ENCODE measurements at places on chromosomes 1 and 21.
A peak's percentile ranks its signal among the peaks of the same experiment; 100 is the strongest.

GRCh38 chr1:198901266-198901665 lies 262.4 kb downstream of the PTPRC start:
- no peak for DNase-seq

- DNase-seq = no peak
Observed at GRCh38 chr1:164767752-164768402, 208.9 kb downstream of the PBX1 start.

DNA sequence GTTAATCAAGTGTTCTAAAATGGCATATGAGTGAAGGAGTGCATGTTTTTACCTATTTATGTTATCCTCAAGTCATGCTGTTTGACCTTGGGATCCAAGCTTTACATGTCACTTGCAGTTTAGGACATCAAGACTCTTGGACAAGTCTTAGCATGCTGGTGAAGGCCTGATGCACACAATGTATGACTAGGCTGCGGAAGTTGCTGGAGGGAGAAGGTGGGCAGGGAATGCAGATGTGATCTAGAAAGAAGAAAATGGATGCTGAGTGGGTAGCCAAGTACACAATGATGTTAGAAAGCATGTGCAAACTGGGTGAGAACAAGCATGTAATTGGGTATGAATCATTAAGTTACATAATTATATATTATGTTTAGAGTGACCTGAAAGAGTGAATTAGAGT lies 301.8 kb downstream of the BRINP2 start:
- DNase-seq = no peak

- DNase-seq = no peak
Observed at GRCh38 chr1:204084247-204084772, 11.4 kb downstream of the SOX13 start.

GRCh38 chr1:101183388-101183699 lies 53.5 kb upstream of the S1PR1 start:
- DNase-seq = no peak

GRCh38 chr1:226512076-226512728 lies 36.4 kb upstream of the STUM start:
- no peak for DNase-seq

GRCh38 chr1:3112526-3112925 lies 43.5 kb downstream of the PRDM16 start:
- no peak for DNase-seq

DNA sequence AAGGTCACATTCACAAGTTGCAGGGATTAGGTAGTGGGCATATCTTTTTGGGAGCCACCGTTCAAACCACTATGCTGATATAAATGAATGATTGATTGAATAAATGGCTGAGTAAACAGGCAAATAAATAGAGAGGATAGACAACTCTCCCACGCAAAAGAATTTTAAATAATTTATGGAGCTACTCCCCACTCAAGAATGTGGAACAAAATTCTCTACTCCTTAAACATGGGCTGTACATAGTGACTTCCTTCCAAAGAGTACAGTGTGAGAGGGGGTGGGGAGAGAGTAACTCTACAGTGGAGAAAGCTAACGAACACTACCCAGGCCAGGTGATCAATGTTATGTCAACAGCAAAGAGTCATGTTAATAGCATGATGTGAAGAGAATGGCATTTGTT lies 40.7 kb downstream of the KRTAP19-8 start:
- DNase-seq = no peak

- DNase-seq = no peak
Observed at GRCh38 chr1:83104558-83104957, 894.4 kb downstream of the TTLL7 start.

DNA sequence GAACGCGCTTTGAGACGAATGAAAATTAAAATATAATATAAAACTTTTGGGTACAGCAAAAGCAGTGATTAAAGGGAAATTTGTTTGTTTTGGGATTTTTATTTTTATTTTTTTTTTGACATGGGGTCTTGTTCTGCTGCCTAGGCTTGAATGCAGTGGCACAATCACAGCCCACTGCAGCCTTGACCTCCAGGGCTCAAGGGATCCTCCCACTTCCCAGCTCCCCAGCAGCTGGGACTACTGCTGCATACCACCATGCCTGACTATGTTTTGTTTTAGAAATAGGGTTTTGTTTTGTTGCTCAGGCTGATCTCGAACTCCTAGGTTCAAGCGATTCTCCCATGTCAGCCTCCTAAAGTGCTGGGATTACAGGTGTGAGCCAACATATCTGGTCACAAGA lies 30.3 kb downstream of the USP24 start:
- DNase-seq = no peak

GRCh38 chr1:10918531-10918930 lies 93.9 kb upstream of the TARDBP start:
- DNase-seq = no peak

DNA sequence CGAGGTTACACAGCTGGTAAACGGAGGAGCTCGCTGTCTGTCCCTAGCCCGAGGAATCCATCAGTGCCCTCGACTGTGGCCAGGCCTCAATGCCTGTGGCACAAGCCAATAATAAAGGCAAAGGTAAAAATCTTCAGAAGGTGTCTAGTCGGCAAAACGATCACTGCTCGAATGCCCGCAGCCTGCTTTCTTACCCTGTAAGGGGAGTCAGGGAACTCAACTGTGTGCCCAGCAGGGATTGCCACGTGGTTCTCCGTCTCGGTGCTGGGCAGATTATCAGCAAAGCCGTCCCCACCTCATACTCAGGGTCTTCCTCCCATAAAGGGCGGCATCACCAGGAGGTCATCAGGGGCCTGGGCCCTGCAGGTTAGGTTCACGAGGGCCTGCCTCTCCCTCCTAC lies 103.4 kb downstream of the PAX7 start:
- no peak for DNase-seq

DNA sequence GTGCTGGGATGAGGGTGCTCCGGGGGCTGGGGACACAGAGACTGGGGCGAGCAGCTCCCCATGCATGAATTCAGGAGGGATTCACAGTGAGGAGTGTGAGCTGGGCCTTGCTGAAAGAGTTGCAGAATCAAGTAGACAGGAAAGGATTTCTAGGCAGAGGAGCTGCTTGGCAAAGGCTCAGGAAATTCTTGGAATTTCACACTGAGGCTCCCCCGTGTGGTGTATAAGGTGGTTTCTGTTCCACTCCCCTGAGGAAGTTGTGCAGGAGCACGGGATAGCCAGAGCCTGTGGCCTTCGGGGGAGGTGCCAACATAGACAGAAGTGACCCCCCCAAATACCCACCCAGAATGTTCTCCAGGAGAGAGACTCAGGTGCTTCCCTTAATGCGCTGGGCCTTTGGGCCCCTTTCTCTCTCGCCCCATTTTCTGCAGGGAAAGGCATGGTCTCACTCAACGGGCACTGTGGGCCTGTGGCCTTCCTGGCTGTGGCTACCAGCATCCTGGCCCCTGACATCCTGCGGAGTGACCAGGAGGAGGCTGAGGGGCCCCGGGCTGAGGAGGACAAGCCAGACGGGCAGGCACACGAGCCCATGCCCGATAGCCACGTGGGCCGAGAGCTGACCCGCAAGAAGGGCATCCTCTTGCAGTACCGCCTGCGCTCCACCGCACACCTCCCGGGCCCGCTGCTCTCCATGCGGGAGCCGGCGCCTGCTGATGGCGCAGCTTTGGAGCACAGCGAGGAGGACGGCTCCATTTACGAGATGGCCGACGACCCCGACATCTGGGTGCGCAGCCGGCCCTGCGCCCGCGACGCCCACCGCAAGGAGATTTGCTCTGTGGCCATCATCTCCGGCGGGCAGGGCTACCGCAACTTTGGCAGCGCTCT lies 58.5 kb upstream of the ACTL8 start:
- DNase-seq = no peak

GRCh38 chr1:239630767-239631166 lies 244.4 kb downstream of the CHRM3 start:
- DNase-seq = no peak

DNA sequence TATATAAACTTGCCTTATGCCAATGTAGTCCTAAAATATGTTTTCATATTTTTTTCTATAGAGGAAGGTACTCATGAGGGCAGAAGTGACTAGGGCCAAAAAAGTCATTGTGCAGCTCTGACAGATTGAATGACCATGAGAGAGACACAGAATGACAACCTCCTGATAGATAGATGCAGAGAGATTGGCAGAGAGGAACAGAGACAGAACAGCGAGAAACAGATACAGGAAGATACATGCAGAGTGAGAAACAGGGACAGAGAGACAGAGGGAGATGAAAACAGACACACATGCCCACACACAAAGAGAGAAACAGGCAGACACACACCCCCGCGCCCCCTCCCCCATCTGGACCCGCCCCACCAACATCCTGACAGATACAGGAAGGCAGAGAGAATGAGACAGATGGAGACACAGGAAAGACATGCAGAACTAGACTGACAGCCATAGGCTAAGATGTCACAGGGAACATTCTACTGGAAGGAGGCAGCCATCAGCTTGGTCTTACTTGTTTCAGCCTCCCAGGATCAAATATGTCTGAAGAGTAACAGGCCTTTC lies 211.1 kb downstream of the ST6GALNAC3 start:
- DNase-seq = peak; percentile 48

- no peak for DNase-seq
Observed at GRCh38 chr1:205662135-205662738, 18.1 kb downstream of the SLC45A3 start.

- no peak for DNase-seq
Observed at GRCh38 chr1:40303051-40303771, 13.9 kb downstream of the COL9A2 start.

GRCh38 chr1:224747578-224747977 lies 131.5 kb downstream of the CNIH3 start:
- no peak for DNase-seq

GRCh38 chr1:193104502-193104906 lies 710 bp downstream of the GLRX2 start:
- DNase-seq = peak; percentile 62

- DNase-seq = peak; percentile 83
Observed at GRCh38 chr1:88983791-88984559, 8.5 kb downstream of the KYAT3 start.

DNA sequence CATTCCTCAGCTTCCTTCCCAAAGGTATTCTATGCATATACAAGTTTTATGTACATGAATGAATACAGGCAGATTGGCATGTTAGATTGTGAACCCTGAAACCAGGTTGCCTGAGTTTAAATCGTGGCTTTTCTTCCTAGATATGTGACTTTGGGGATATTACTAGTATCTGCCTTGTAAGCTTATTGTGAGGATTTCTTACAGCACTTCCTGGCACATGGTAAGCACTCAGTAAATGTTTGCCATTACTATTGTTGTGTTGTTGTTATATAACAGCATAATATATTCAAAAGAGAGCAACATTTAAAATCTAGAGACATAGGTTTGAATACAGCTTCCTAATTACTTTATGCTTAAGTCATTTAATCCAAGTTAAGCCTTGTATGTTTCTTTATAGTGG lies 45.1 kb downstream of the RAP1A start:
- no peak for DNase-seq

DNA sequence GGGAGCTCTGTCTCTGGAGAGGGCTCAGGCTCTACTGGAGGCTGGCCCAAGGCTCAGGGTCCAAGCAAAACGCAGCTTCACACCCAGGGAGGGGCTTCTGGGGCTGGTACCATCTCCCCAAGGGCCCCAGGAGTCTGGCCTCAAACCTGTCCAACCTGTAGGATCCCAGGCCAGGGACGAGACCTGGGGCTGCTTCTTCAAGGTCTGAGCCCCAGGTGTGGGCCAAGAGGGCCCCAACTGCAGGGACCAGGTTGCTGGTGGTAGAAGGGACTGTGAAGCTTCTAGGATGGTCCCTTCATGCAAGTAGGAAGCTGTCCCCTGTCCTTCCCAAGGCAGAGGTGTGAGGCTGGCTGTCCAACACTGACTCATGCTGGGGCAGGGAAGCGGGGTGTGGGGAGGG lies 7.8 kb upstream of the MMEL1 start:
- no peak for DNase-seq

- DNase-seq = no peak
Observed at GRCh38 chr1:186680245-186681061, at the start of gene PTGS2. Gene PTGS2, minus strand, starts transcription at chr1:186680423. Its CDS starts 133 bp downstream, at chr1:186680290.

DNA sequence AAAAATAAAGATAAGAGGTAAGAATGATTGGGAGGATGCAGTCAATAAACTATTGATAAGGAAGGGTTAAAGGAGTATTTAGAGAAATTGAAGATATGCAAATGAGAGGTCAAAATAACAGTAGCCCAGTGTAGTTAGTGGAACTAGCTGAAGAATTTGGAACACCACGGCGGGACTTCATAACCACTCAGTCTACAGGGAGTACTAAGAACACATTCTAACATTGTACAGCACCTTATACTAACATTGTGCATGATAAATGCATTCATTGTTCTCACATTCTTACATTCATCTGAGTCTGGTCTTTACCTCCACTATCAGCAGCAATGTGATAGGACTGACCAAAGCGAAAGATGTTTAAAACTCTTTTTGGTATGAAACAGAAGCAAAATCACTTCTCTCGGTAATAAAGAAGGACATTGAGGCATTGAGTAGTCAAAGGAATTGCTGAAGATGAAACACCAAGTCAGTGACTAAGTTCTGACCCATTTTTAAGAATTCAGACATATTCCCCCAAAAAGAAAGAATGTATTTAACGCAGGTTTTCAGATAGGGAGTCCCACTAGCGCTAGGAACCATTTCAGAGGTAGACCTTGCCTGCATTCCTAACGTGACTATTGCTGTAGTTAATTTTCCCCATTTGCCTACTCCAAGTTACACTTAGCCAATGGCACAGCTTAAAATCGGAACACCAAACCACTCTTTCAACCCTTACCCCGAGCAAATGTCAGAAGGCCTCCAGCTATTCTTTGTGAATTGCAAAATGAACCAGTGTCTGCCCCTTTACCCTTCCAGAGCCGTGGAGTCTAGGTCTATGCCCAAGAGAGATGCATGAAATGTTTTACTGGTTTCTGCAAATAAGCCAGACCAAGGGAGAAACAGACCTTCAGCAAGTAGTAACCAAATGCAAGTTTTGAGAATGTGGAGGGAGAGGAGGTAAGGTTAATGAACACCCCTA lies 108.8 kb upstream of the IRF2BP2 start:
- DNase-seq = no peak

DNA sequence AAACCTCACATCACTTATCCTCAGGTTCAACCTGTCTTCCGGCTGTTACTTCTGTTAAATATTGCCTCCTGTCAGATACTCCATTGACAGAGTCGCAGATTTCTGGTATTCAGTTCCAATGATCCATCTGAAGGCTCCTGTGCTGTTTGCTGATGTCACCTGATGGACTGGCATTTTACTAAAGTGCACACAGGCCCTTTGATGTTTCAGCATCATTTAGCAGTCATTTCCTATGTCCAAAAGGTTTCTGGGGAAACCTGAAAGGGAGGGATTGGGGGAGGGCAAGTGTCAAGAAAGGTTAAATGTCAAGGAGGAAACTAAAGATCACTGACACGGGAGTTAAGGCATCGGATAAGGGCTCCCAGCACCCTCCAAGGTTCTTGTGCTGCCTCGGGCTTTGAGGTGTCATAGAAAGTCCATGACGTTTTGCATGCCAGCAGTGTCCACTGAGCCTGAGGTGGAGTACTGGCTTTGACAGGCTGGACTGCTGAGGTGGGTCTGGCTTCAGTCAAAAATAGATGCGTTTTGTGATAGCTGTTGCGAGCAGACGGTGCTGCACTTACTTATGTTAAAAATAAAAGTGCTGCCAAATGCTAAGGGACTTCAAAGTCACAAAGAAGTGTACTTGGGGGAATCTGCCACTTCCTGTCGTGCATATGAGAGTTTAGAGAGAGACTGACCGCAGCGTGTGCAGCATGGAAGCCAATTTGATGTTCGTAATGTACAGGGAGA lies 30.8 kb downstream of the XCL2 start:
- DNase-seq = no peak

- DNase-seq = no peak
Observed at GRCh38 chr1:55987491-55988249, 591.7 kb downstream of the PLPP3 start.

Data from Karpas-422 (cell line).